ENCODE measurements at places on chromosomes 4 and X.

- DNase-seq: no peak
Measured at GRCh38 chrX:93528917-93529316, 144.5 kb downstream of the NAP1L3 start.

GRCh38 chr4:165524532-165525190, 145.9 kb downstream of the CPE start:
- DNase-seq: no peak

GRCh38 chr4:120056246-120056645, 10.4 kb downstream of the MAD2L1 start:
- DNase-seq: no peak

DNA sequence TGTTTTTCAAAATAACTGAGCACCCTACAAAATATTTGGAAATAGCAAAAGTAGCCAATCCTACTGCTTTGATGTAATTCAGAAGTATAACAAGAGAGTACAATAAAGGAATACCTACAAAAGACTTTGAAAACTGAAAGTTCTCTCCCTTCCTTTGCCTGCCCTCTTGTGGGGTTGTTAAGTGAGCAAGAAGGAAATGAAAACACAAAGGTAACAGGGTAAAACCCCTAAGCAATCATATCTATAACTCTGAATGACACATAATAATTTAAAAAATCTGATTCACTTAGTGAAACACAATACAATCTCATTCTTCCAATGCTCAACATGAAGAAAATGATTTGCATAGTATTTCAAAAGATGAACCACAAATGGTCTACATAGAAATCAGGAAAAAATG, 98.2 kb downstream of the FRYL start:
- DNase-seq: no peak

GRCh38 chr4:6693231-6694176, at the start of gene S100P:
TSS of gene S100P (plus strand) at chr4:6693878. CDS start at chr4:6693933, 55 bp downstream.
- no peak for DNase-seq

DNA sequence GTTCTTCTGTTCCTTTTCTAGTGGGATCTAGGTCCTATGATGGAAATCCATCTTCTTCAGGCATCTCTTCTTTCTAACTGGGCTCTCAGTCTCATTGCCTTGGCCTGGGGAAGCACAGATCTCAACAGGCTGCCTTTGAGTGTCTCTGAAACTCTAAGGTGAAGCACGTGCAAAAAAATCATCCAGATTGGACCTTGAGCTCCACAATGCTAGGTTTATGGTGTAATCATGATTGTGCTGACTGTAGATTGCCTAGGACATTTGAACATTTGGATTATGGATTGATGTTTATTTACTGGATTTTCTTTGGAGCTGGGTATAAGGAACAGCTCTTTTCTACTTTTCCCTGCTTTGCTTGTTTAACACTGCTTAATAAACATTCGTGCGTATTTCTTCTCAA, 191.5 kb upstream of the NR3C2 start:
- no peak for DNase-seq
